Lung microvascular endothelial cell (primary cell): ENCODE measurements at places on chromosomes 13 and 19. TPM values are rescaled to one million over a fixed set of nuclear protein-coding genes. Genes with fewer than 3 reads are reported as not detected.

DNA sequence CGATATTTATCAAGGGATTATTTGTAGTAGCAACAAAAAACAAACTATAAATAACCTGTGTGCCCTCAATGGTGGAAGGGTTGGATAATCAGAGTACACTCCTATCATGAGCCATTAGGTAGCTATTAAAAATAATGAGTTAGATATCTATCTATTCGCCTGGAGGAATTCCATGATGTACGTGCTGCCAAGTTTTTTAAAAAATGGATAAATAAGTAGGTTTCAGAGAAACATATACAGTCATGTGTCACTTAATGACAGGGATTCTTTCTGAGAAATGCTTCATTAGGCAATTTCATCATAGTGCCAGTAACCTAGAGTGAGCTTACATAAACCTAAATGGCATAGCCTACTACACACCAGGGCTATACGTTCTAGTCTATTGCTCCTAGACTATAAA is 6.2 kb upstream of the OR1I1 start:
- no peak for DNase-seq

DNA sequence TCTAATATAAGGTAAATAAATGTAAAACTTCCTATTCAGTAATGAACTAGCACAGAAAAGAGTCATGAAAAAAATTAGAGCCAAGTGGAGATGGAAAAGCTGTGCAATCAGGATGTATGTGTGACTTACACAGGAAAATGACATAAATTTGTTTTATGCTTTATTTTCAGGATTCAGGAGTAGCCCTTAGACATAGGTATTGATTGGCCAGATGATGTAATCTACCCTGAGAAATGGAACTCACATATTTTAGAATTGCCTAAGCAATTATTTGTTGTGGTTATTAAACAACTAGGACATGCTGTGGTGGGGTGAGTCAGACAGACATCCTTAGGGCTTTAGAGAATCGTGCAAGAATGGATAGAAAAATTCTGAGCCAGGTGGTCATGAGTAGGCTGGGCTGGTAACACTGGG is 110.6 kb downstream of the PCDH9 start:
- DNase-seq: peak; percentile 82

- no peak for DNase-seq
These were observed 10.9 kb upstream of the RB1 start for GRCh38 chr13:48292650-48293049.

DNA sequence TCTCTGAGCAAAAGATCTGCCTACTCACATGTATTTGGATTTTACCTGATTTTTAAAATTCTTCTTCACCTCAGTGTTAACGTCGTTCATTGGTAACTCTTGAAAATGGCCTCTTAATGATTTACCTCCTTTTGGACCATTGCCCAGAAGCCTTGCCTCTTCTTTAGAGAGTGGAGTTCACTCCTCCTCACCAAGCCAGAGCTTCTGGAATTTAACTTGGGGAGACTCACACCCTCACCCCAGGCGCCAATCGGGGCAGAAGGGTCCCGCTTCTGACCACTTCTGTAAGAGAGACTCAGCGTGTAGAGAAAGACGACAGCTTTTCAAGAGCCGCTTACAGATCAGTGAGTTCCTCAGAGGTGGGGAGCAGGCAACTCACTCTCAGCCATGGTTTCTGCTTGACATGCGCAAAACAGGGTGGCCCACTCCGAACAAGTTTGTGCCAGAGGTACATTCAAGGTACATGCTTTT is 2.7 kb downstream of the PNMA8C start:
- no peak for DNase-seq

GRCh38 chr19:47379381-47379938 is 30.3 kb downstream of the DHX34 start:
- DNase-seq: no peak

- DNase-seq: no peak
These were observed 69.5 kb upstream of the ZDHHC20 start for GRCh38 chr13:21528616-21529015.

- DNase-seq: no peak
These were observed 67.8 kb downstream of the SACS start for GRCh38 chr13:23365652-23366051.

DNA sequence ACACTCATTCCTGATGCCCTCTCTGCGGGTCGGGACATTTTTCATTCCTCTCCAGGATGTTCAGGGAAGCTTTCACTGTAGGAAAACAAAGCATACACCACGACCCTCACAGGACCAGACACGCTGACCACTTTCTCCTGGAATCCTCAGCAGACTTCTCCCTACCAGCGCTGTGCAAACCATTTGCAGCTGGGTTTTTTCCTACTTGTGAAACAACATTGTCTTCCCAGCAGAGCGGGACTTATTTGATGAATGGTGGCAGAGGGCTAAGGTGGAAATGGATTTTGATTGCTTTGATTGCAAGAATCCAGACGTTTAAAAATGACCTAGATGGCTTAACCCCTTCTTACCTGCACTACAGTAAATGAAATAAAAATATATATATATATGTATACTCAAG is 265.9 kb downstream of the TBC1D4 start:
- DNase-seq: no peak

DNA sequence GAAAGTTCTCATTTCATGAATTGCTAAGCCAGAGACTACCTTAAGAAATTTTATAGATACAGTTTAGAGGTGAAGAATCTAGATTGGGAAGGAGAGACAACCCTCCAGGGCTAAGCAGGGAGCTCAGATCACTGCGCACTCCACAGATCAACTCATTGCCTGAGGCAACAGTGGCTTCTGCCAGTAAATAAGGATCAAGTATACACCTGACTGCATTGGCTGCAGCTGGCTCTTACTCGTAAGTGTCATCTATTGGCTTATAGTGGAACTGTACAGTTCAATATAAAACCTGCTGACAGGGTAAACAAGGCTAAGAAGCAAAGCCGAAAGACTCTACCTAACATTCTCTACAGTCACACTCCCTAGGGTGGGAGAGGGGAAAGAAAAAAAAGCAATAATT is 18.0 kb upstream of the C1QTNF9B start:
- DNase-seq: no peak

- no peak for DNase-seq
These were observed 375.7 kb downstream of the TDRD3 start for GRCh38 chr13:60772726-60773125.

- DNase-seq: no peak
These were observed 1351.5 kb downstream of the UQCRFS1 start for GRCh38 chr19:27861411-27861975.

DNA sequence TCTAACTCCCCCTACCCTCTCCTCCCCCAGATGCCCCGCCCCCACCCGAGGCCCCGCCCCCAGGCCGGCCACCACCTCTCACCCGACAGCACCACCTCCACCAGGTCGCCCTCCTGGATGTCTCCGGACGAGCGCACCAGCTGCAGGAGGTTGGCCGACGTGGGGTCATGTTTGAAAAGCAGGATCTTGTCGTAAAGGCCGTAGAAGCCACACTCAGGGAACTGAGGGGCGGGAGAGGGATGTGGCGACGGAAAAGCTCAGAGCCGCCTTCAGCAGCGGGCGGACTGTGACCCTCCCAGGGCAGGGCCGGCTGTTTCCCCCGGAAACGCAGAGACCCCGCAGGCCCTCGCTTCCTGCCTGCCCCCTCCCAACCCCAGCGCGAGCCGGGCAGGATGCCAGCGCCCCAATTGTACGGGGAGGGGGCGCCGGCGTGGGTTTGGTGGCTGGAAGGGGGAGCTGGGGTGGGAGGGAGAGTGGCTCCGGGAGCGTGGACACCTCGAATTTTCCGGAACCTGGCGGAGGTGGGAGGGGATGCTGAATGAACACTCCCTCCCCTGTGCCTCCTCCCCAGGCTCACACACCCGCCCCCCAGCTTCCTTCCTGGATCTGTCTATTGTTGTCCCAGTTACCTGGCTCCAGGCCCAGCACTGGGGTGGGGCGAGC is 3.0 kb downstream of the PRKD2 start:
- DNase-seq: peak; percentile 91

- no peak for DNase-seq
These were observed 75.6 kb downstream of the C13orf42 start for GRCh38 chr13:51035469-51035868.

ALOX5AP gene
- total RNA-seq: 0.22 TPM in 1 of 2 replicates, not detected in the other

DNA sequence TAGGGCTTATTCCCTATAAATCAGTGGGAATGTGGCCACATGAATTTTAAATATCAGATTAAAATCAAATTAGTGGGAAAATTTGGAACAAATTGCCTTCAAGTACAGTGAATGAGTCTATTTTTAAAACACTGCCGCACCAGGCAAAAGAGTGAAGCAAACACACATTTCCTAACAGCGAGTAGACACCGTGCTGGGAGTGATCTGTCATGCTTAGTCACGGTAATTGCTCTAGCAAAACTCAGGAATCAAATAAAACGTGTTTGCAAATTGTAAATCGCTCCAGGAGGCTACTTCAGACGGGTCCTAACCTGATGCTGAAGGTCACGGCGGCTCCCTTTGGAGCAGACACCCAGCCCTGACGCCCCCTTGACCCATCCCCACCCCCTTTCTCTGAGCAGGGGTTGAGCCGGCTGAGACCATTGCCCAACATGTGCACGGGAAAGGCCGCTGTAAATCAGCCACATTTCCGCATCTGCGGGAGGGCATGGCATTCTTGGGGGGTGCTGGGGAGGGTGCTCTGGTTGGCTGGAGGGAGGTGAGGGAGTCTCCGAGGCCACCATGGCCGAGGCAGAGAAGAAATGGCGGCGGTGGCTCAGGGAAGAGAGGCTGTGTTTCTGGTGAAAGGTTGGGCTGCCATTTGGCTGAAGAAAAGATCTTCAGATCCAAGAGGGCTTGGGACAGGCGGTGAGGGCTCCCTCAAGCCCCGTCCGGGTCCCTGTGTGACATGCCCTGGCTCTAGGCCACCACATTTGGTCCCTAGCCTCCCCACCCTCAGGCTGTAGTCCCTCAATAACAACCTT is 8.9 kb downstream of the CEBPA start:
- peak; percentile 30 for DNase-seq
